HepG2 (cell line): ENCODE measurements at places on chromosomes 16 and 17. TPM values are rescaled to one million over a fixed set of nuclear protein-coding genes. Genes with fewer than 3 reads are reported as not detected.
A peak's percentile ranks its signal among the peaks of the same experiment; 100 is the strongest.

GRCh38 chr17:4544951-4545216 lies 10.3 kb downstream of the MYBBP1A start:
- no peak for DNase-seq

GRCh38 chr17:44970136-44970741 lies 2.1 kb upstream of the C1QL1 start:
- DNase-seq, result no peak

Gene WNK4
- polyA plus RNA-seq, result 13.7 and 16.9 TPM in 2 replicates

DNA sequence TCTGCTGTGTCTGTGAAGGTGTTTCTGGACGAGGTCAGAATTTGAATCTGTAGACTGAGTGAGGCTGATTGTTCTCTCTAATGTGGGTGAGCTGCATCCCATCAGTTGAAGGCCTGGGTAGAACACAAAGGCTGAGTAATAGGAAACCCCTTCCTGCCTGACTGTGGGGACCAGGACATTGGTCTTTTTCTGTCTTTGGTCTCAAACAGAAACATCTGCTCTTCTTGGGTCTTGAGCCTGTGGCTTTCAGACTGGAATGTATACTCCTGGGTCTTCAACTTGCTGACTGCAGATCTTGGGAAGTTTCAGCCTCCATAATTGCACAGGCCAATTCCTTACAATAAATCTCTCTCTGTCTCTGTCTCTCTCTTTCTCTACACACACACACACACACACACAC lies 19.6 kb upstream of the LRRC75A start:
- no peak for DNase-seq

GRCh38 chr16:397736-398332 lies 835 bp downstream of the NME4 start:
- DNase-seq, result peak; percentile 74
